ENCODE measurements at places on chromosomes 16 and 17.

GRCh38 chr16:10321407-10322387, 64.2 kb upstream of the ATF7IP2 start:
- DNase-seq = no peak

- DNase-seq = no peak
These were observed 5.2 kb upstream of the MRPL38 start for GRCh38 chr17:75909812-75910274.

GRCh38 chr17:74961657-74962350, 10.8 kb downstream of the HID1 start:
- peak; percentile 79 for DNase-seq

- DNase-seq = peak; percentile 63
These were observed at the start of gene PGAP6 for GRCh38 chr16:381789-382717. Gene PGAP6, minus strand, starts transcription at chr16:381978. Its CDS starts 157 bp downstream, at chr16:381821.

DNA sequence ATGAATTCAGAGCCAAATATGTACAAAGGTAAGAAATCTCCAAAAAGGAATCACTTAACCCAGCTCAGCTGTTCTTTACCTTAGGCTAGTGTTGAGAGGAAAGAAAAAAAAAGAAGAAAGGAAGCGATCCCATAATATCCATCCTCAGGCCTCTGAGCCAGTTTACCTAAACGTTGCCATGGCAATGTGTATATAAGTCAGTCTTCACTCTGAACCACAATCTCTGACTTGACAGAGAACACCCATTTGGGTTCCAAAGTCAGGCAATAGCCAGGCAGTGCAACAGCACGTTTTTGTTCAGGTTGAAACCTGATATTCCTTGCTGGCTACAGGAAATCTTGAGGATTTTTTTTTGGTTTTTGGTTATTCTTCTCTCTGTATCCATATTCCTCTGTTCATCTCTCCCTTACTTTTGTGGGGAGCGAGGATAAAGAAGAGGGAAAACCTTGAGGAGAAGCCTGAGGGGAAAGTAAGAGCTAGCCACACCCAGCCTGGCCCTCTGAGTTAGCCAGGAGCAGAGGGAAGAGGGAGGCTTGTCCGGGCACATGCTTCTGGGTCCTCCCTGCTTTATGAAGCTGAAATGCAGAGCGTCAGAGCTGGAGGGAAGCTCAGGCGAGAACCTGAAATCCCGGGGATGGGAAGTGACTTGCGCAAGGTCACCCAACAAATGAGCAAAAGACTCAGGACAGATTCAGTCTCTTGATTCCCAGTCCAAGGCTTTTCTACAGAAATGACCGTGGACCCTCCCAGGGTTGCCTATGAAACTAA, 152.7 kb downstream of the SOX9 start:
- no peak for DNase-seq

DNA sequence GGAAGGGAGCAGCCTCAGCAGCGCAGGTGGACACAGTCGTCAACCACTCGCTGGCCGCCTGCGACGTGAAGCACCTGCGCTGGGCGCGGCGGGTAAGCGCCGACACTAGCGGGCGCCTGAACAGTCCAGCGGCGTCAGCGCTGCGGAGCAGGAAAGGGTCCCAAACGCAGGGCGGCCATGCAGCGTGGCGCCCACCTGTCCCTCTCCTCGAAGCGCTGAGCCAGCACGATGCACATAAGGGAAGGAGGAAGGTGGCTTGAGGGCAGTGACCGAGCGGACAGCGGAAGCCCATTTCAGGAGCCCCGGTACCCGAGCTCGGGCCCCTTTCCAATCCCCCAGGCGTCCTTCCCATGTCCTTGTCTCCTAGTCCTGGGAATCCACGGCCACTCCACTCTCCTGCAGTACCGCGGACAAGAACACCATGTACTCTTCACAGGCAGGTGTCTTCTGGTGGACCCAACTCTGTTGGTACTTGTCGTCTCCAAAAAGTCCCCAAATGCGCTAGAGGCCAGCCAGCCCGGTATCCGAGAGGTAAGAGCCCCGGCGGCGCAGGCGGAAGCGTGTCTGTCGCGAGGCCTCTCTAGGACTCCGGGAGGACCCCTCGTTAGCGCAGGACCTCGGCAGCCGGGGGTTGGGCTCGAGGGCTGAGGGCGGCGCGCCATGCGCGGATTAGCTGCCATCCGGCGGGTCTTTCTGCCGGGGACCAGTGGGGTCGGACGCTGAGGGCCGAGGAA, 14.4 kb downstream of the ZNF232 start:
- no peak for DNase-seq

DNA sequence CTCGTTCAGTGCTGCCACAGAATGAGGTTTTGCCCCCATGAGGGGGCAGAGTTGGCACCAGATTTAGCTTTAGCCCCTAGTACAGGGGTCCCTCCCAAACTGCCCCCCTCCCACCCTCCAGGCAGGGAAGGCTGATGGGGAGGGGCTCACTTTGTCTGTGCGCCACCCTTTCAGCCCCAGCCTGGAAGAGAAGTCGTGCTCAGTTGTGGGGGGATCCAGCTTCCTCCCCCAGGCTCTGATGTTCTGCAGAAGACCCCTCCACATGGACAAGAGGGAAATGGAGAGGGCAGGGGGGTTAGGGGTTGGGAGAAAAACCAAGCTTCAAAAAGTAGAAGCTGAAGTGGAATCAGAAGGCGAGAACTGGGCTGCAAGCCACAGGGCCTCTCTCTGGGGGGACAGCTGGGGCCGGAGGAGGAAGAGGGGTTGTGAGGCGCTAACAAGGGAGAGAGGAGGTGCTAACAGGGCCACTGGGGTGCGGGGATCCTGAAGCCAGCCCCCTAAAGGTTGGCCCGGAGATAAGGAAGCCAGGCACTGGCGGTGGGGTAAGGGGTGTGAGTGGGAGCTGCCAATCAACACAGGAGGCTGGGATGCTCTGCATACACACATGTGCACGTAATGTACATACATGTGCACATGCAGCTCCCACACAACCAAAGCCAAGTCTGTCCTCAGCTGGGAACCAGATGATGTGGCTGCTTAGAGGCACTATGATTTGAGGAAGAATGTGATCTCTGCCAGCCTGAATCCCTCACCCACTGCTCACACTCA, 7.0 kb upstream of the TMEM92 start:
- peak; percentile 84 for DNase-seq

GRCh38 chr17:2363851-2364762, 26.8 kb downstream of the SGSM2 start:
- no peak for DNase-seq

DNA sequence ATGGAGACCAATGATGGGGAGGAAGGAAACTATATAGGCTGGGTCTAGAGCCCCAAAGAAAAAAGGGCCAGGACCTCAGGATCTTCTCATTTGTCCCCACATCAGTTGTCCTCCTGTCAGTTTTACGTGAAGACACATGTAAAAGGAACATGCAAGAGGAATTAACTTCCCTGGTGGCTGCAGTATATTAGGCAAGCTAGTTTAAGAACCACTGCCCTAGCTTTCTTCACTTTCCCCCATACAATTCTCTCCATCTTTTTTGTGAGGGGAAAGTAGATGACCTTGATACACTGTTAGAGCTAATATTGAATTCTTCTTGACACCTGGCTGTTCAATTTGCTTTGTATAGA, 2.3 kb downstream of the MAP3K3 start:
- no peak for DNase-seq

GRCh38 chr17:28956861-28957260, 5.5 kb upstream of the PHF12 start:
- no peak for DNase-seq

- DNase-seq = no peak
These were observed 7.7 kb downstream of the CENPN start for GRCh38 chr16:81014672-81015071.

DNA sequence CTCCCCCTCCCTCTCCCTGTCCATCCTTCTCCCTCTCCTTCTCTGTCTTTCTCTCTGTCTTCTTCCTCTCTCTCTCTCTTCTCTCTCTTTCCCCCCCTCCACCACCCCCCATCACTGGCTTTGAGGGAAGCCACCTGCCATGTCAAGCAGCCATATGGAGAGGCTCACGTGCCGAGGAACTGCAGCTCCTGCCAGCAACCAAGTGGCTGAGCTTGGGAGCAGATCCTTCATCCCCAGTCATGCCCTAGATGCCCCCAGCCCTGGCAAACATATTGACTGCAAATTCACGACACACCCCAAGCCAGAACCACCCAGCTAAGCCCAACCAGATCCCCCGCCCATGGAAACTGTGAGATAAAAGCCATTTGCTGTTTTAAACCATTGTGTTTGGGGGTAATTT, 40.9 kb upstream of the RBFOX3 start:
- DNase-seq = no peak

GRCh38 chr17:54979657-54980056, 11.1 kb downstream of the STXBP4 start:
- DNase-seq = no peak

DNA sequence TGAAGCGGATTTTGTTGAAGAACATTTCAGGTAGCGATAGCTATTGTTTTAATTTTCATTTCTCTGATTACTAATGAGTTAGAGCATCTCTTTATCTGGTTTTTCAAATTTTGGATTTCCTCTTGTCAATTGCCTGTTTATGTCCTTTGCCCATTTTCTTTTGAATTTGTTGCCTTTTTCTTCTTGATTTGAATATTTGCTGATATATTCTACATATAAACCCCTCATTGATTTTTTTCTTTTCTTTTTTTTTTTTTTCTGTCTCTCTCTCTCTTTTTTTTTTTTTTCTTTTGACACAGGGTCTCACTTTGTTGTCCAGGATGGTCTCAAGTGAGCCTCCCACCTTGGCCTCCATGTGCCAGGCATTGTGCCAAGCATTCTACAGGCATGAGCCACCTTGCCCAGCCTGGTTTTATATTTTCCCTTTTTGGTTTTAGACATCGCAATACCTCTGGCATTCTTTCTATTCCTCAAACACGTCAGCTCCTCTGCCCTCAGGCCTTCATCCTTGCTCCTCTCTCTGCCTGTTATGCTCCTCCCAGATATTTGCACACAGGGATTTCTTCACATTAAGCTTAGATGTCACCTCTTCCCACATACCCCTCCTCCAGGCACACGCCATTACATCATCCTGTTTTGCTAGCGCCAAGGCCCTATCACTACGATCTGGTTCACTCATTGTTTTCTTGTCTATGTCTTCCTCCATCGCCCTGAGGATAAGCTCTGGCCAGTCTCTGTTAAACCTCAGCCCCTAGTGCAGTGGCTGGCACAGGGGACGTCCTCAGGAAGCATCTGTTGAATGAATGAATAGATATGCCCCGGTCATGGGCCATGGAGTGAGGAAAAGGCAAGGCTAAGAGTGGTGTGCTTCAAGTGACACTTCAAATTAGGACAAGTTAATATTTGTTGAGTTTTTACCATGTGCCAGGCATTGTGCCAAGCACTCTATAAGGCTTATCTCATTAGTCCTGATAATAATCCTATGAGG, 8.6 kb downstream of the SARM1 start:
- peak; percentile 17 for DNase-seq

DNA sequence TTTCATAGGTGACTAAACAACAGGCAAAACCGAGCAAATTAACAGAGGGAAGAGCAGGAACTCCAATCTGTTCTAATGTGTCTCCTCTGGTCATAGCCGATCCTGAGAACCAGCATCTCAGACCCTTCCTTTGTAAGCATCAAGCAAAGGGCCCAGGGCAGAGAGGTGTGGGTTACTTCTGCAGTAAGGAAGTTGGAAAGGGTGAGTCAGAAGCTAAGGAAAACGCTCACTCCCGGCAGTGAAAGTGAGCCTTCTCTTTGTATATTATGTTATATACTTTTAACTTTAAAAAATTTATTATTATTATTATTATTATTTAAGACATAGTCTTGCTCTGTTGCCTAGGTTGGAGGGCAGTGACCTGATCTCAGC, 77.7 kb downstream of the MRM3 start:
- no peak for DNase-seq

GRCh38 chr16:21644674-21645073, 7.7 kb downstream of the IGSF6 start:
- no peak for DNase-seq

- DNase-seq = no peak
These were observed at the start of gene PIK3R5 for GRCh38 chr17:8965394-8966168. Gene PIK3R5, minus strand, starts transcription at chr17:8965707. Its CDS starts 54,213 bp downstream, at chr17:8911494.

GRCh38 chr17:21452377-21453143, 76.4 kb downstream of the KCNJ12 start:
- peak; percentile 80 for DNase-seq

GRCh38 chr17:80221351-80222105, 1.3 kb downstream of the SLC26A11 start:
- DNase-seq = no peak

DNA sequence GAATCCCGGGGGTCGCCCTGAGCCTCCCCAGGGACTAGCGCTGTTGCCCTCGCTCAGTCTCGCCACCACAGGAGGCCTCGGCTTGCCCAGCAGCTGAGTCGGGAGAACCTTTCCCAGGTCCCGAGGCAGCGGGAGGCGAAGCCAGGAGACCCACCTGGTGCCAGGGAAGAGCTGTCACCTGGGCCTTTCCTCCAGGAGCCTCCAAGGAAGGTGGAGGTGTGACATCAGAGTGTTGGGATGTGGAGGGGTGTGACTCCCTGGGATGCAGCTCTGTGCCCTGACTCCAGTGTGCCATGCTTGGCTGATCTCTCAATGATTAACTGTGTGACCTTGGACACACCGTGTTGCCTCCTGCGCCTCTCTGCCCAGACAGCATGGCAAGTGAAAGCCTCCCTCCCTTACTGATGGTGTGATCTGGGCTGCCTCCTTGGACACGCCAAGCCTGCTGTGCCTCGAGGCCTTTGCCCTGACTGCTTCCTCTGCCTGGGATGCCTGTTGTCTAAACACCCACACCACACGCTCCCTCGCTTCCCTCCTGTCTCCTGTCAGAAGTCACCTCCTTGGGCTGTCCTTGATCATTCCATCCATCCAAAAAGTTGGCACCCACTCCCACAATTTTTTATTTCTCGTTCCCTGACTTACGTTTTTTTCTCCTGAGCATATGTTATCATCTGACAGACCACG, 88.0 kb downstream of the CMIP start:
- DNase-seq = no peak

- no peak for DNase-seq
These were observed 191.1 kb upstream of the TBX2 start for GRCh38 chr17:61208301-61209105.

- DNase-seq = no peak
These were observed 2.2 kb downstream of the SP2 start for GRCh38 chr17:47898241-47898640.

GRCh38 chr16:87185308-87185707, 131.9 kb downstream of the C16orf95 start:
- DNase-seq = no peak

GRCh38 chr16:49634235-49635008, 221.5 kb downstream of the ZNF423 start:
- DNase-seq = no peak

DNA sequence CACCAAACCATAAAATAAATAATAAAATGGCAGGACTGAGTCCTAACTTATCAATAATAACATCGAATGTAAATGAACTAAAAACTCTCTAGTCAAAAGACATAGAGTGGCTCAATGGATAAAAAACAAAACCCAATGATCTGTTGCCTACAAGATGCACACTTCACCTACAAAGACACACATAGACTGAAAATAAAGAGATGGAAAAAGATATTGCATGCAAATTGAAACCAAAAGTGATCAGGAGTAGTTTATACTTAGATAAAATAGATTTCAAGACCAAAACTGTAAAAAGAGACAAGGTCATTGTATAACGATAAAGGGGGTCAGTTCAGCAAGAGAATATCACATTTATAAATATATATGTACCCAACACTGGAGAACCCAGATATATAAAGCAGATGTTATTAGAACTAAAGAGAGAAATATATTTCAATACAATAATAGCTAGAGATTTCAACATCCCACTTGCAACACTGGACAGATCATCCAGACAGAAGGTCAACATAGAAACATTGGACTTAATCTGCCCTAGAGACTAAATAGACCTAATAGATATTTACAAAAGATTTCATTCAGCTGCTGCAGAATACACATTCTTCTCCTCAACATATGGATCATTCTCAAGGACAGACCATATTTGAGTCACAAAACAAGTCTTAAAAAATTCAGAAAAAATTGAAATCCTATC, 29.8 kb downstream of the SLC47A2 start:
- no peak for DNase-seq

- no peak for DNase-seq
These were observed 133.9 kb downstream of the PITPNC1 start for GRCh38 chr17:67511012-67511411.

Data from fibroblast of skin of abdomen (primary cell).